ENCODE measurements at places on chromosomes 5 and 9.

- DNase-seq = no peak
Observed at GRCh38 chr9:129889941-129890717, 54.9 kb downstream of the USP20 start.

DNA sequence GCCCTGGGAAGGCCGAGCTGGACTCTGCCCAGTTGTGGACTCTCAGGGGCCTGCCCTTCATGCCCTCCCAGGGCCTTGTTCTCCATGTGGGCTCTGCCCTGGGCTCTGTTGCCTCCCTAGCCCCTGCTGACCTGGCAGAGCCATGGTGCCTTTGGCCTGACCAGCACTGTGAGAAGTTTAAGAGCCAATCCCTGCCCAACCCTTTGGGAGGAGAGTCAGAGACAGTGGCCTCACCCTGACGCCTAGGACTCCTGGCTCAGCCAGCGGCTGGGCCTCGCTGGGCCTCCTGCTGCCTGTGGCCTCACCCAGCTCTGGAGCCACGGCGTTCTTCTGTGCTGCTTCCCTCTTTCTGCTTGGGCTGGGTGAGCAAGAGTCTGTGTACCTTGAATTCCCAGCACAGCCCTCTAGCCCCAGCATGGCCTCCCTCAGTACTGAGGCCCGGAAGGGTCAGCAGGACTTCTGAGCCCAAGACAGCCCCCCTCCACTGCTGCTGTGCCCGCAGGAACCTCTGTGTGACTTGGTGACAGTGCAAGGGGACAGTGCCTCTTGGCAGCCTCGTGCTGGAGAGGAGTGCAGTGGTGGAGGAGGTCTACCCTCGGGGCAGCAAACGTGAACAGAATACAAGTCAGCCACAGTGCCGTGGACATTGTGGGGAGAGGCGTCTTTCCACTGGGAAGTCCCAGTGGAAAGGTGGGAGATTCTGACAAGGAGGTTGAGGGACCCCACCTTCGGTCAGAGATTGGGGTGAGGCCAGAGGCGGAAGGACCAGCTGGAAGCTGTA, 97.4 kb downstream of the CACNA1B start:
- DNase-seq = no peak

GRCh38 chr5:74209571-74209970, 431.0 kb downstream of the ENC1 start:
- DNase-seq = no peak

- DNase-seq = no peak
Observed at GRCh38 chr9:84374516-84374915, 34.0 kb upstream of the SLC28A3 start.

GRCh38 chr5:154829589-154830218, 20.7 kb downstream of the FAXDC2 start:
- DNase-seq = no peak

- DNase-seq = no peak
Observed at GRCh38 chr5:173881811-173882575, 6.2 kb upstream of the CPEB4 start.

GRCh38 chr5:20128343-20128742, 140.3 kb upstream of the CDH18 start:
- DNase-seq = no peak

- no peak for DNase-seq
Observed at GRCh38 chr5:125331987-125332598, 585.7 kb upstream of the ZNF608 start.

DNA sequence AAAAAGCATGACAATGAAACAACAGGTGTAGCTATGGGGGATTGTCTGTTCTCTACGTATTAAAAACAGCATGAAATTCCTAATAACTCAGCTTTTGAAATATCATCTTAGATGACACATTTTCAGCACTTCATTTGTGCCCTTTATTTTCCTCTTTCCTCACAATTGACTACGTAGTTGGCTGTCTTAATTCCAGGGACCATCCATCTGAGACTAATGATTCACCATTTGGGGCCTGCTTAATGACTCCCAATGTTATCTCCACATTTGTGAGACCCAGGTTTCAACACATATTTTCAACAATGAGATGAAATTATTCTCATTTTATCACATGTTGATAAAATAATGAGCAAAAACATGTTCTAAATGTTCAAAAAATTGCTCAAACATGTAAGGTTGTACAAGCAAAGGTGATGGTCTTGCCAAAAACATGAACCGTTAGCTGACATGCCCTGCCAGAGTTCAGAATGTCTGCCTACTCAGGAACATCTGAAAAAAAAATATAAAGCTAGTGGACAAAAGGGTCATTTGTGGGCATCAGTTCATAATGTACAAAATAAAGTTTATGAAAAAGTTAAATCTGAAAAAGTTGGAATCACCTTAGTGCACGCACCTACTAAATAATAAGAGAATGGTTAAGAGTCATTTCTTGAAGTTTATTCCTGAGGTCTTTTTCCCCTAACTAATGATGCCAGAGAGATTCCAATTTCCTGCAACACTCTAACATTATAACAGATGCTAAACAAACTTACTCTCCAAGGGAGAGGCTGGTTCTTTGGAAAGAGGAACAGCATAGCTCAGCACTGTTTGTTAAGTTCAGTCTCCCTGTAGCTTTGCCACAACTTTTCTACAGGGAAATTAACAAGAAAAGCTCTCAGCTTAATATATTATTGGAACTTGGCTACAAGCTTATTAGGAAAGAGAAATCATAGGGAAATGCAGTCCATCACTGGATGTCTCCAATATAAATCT, 275.5 kb downstream of the SPOCK1 start:
- DNase-seq = no peak

- no peak for DNase-seq
Observed at GRCh38 chr5:150612405-150612804, 28.1 kb upstream of the SYNPO start.

GRCh38 chr9:127855522-127855921, 1.1 kb upstream of the ENG start:
- no peak for DNase-seq

- no peak for DNase-seq
Observed at GRCh38 chr5:36877667-36878391, 1.3 kb downstream of the NIPBL start.

GRCh38 chr5:172274951-172275753, 8.4 kb downstream of the UBTD2 start:
- no peak for DNase-seq

DNA sequence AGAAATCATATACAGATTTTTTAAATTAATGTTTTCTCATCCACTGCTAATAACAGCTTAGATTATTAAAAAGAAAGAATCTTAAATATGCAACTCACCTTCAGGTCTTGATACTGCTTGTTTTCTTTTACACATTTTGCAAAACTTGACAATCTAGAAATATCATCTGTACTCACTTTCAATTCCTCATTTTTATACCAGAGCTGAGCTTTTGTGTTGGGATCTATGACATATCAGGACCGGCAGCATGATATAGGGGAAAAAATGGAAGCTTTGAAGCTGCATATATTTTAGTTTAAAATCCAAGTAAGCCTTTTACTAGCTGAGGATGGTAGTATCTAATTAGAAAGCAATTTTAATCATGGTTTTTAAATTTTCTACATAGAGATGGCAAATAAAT, 75.7 kb upstream of the SMARCA2 start:
- no peak for DNase-seq

GRCh38 chr9:37295796-37296195, 126.7 kb upstream of the GRHPR start:
- DNase-seq = no peak

GRCh38 chr5:26662806-26663360, 375.5 kb downstream of the CDH9 start:
- DNase-seq = no peak

DNA sequence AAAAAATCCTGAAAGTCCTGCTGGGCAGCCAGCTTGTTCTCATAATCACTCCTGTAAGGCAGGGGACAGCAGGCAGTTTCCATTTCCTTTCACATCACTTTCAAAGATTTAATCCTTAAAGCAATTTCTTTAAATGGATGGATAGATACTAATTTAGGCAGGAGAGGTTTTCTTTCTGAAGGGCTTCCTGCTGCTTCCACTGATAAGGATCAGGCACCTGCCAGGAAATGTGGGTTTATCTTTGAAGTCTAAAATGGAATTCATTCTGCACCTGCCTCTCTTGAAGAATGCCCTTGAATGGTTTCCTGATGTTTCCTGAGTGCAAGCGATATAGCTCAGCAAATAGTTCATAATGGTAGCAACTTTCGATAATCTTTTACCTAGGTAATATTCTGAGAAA, 64.5 kb downstream of the STARD4 start:
- no peak for DNase-seq

DNA sequence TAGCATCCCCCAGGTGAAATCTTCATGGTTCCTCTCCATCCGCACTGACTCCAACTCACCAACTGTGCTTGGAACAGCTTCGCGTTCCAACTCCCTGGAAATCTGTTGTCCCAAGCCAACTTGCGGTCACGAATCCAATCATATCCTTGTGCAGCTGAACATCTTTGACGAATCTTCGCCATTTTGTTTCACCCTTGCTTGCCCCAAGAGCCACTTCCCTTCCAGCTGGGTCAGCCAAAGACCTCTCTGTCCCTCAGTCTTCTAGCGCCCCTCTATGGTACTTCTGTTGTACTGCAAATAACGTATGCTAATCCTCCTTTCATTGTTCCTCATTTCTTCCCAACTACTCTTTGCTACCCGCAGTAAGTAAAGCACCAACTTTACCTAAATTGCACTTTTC, 61.0 kb upstream of the TARS1 start:
- DNase-seq = no peak

DNA sequence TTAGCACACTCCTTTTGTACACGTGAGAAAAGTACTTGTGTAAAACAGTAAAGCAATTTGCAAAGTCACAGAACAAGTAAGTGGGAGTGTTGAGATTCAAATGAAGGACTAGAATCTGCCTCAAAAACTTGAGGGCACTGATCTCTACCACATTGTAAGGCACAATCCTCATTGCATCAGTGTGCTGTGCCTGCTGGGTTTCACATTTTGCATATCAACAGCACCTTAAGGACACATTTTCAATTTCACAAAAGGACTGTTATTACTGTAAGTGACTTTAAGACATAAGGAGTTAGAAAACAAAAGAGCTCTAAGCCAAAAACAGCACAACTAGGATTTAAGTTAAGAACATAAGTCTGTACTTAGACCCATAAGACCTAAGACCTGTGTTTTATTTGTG, 44.7 kb upstream of the HK3 start:
- no peak for DNase-seq

DNA sequence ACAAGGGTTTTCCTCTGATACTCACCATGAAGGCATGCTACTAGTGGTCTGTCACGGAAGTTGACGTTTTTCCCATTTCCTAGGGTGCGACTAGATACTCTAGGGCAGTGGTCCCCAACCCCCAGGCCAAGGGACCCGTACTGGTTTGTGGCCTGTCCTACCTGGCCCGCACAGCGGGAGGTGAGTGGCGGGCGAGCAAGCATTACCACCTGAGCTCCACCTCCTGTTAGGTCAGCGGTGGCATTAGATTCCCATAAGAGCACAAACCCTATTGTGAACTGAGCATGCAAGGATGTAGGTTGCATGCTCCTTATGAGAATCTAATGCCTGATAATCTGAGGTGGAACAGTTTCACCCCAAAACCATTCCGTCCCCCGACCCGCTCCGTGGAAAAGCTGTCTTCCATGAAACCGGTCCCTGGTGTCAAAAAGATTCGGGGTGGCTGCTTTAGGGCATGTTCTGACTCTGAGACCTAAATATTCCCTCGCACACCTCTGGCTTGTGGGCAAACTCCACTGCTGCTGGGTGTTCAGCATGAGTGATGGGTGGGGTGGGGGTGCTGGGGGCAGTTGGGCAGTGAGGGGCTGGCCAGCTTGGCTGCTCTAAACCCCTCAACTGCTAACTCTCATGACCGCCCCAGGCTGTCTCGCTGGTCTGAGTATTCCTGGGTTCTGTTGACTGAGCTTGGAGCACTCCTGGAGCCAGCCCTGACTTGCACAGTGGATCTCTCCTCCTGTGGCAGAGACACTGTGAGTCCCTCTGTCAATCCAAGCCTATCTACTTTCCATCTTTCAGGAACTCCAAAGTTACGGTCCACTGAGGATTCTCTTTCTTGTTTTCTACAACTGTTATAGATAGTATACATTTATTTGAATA, 78.3 kb upstream of the NEK6 start:
- no peak for DNase-seq

DNA sequence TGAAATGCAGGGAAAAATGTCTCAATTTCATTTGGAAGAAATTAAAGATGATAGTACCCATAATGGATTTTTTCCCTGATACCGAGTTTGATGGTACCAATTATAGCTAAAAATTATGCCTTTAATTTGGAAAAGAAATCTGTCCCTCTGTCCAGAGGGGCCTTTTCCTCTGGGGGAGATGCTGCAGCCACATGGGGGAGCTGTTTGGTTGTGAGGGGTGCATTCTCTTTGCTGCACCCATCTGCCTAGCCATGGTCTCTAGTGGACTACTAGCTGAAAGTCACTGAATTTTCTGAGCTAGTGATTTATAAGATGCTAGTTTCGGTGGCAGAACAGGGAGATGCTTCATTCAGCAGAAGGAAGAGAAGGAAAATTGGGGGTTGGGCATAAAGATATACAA, 9.6 kb downstream of the SEC61B start:
- no peak for DNase-seq

DNA sequence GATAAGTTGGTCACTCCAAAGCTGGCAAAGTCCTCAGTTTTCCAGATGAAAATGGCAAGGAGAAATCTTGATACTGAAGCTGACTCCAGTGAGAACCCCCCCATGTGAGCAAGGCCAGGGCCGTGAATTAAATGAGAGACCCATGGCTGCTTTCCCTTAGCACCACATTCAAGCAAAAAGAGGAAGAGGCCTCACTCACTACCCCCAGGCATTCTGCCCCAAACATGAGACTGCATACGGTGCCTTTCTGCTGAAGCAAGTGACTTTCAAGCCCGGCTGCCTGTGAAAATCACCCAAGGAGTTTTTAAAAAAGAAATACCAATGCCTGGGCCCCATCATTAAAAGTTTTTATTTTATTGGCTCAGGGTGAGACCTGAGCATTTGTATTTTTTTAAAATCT, 66.9 kb downstream of the TMEM252 start:
- DNase-seq = no peak

GRCh38 chr5:126508962-126509279, 85.7 kb downstream of the GRAMD2B start:
- DNase-seq = no peak

DNA sequence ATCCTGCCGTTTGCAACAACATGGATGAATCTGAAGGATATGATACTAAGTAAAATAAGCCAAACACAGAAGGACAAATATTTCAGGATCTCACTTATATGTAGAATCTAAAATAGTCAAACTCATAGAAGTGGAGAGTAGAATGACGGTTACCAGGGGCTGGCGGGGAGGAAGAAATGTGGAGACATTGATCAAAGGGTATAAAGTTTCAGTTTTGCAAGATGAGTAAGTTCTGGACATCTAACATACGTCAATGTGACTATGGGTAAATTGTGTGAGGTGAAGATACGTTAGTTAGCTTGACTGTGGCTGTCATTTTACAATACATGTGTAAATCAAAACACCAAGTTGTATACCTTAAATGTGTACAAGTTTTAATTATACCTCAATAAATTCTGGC, 200.3 kb downstream of the SNX18 start:
- no peak for DNase-seq

- DNase-seq = no peak
Observed at GRCh38 chr5:44911501-44911900, 102.8 kb downstream of the MRPS30 start.

- no peak for DNase-seq
Observed at GRCh38 chr9:124415852-124416484, 726 bp upstream of the PSMB7 start.

- no peak for DNase-seq
Observed at GRCh38 chr5:120604884-120605283, 140.8 kb downstream of the PRR16 start.

- no peak for DNase-seq
Observed at GRCh38 chr5:98714710-98715288, 58.7 kb upstream of the RGMB start.

- no peak for DNase-seq
Observed at GRCh38 chr5:180527659-180528058, 33.5 kb downstream of the CNOT6 start.

- no peak for DNase-seq
Observed at GRCh38 chr9:129590466-129590865, 30.4 kb downstream of the C9orf50 start.
